Cortex of kidney (tissue), 1 donor: ENCODE measurements at places on chromosomes 7 and 10.

DNA sequence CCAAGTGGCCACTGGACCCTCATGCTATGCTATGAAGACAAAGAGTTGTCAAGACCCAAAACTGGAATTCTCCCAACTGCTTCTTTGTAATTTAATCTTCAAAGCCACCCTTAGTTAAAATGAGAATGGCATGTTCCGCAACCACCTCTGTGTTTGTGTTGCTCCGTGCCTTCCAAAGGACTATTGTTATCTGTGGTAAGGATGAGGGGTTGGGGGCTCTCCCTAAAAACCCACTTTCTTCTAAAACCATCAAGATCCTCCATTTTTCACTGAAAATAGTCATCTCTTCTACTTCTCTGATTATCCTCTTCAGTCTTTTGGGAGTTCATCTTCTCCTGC, 222.1 kb upstream of the AOAH start:
- no peak for DNase-seq

DNA sequence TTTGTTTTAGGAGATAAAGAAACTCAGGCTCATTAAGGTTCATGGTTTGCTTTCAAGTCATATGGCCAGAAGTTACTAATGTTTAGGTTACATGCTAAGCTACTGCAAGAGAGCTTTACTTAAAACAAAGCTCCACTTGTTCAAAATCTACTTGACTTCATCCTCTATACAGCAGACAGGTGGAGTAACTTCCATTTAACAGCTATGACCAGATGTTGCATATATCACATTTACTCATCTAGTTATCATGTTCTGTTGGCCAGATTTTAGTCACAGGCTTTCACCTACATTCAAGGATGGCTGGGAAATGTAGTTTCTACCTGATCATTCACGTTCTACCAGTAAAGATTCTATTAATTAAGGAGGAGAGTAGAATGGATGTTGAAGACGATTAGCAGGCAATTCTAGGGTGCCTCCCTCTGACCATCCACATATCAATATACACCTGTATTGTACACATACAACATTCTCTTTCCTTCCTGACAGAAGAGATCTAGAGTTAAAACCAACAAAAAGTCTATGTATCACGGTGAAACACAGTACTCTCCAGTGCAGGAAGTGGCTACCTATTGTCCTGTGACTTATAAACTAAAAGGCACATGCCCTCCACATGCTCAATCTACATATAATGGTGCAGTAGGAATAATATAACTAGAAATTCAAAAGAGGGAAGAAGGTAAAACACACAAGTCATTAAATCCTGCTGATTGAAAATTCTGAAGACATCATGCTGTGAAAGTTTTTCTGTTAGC, 488.0 kb downstream of the MDFIC start:
- no peak for DNase-seq

DNA sequence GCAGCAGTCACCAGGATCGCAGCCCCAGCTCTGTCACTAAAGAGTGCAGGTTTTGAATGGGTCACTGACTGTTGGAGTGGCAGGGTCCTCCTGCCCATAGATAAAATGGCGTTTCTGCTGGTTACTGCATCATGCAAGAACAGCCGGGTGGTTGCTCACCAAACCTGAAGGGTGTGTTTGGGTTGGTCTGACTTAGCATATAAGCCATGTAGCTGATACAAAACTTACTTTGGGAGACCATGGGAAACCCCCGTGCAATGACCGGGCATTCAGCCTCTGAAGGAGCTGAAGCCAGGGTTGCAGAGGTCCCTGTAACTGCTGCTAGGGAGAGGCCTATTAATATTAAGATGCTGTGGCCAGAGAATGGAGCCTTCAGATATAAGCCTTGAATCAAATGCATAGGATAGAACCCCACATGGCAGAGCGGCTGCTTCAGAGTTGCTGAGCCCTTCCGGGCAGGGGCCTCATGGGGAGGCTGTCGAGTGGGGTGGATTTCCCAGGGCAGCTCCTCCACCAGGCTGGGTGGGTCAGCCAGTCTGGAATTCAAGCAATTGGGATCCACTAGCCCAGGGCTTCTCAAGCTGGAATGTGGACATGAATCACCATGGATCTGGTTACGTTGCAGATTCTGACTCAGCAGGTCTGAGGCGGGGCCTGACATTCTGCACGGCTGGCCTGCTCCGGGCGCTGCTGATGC, 70.9 kb upstream of the CTBP2 start:
- no peak for DNase-seq

- DNase-seq: no peak
Measured at GRCh38 chr10:119398996-119399395, 143.5 kb downstream of the RGS10 start.

- DNase-seq: no peak
Measured at GRCh38 chr7:140049339-140050024, 13.3 kb downstream of the PARP12 start.

- DNase-seq: no peak
Measured at GRCh38 chr7:98698976-98699375, 81.9 kb downstream of the NPTX2 start.

GRCh38 chr7:68760556-68760955, 837.7 kb upstream of the AUTS2 start:
- DNase-seq: no peak

GRCh38 chr10:93383562-93383981, 98.6 kb downstream of the MYOF start:
- DNase-seq: no peak

- no peak for DNase-seq
Measured at GRCh38 chr7:108324053-108325038, 131.9 kb downstream of the NRCAM start.
